HepG2 (cell line): ENCODE measurements at places on chromosomes 3 and 15. TPM values are rescaled to one million over a fixed set of nuclear protein-coding genes. Genes with fewer than 3 reads are reported as not detected.

- DNase-seq: no peak
Observed at GRCh38 chr15:31326875-31327668, 437 bp downstream of the KLF13 start.

The HMG20A gene
- 28.0 and 39.7 TPM in 2 replicates for total RNA-seq

GRCh38 chr15:73965758-73966113 is 26.4 kb downstream of the STOML1 start:
- DNase-seq: no peak

- DNase-seq: no peak
Observed at GRCh38 chr3:46542344-46542743, 23.8 kb downstream of the LRRC2 start.

GRCh38 chr3:4508048-4508981 is 15.2 kb downstream of the ITPR1 start:
- DNase-seq: no peak

DNA sequence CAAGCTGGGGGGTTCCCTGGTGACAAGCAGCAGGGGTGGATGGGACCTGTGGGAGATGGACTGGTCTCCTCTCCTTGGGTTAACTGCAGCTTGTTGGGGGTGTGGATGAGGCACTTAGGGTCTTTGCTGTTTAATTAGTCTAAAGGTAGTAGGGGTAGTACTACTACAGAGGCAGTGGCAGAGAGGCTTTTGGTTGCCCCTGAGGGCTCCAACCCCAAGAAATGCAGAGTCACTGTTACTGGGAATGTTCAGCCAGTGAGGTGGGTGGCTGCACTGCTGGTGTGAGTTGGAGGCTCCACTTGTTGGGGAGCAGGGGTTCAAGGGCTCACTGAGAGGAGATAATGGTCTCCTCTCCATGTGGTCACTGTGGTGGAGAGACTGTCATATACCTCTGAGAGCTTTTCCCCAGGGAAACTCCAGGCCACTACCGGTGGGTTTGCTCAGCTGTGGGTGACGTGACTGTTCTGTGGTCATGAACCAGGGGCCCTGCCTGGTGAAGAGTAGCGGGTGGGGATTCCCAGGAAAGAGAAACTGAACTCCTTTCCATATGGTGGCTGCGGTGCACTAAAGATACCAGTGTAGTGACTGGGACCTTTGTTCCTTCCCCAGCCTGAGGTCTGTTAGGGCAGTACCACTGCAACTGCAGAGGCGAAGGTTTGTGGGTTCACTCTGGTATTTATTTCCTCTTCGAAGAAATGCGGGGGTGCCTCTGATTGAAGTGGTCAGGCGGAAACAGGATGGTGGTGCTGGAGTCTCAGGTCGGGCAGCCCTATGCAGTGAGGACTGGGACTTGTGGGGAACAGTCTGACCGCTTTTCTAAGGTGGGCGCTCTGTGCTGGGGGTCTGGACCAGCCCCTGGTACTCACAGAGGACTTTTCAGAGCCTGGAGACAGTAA is 68.9 kb upstream of the TNFSF10 start:
- no peak for DNase-seq

The GUCA1C gene
- total RNA-seq: not detected in 2 replicates

DNA sequence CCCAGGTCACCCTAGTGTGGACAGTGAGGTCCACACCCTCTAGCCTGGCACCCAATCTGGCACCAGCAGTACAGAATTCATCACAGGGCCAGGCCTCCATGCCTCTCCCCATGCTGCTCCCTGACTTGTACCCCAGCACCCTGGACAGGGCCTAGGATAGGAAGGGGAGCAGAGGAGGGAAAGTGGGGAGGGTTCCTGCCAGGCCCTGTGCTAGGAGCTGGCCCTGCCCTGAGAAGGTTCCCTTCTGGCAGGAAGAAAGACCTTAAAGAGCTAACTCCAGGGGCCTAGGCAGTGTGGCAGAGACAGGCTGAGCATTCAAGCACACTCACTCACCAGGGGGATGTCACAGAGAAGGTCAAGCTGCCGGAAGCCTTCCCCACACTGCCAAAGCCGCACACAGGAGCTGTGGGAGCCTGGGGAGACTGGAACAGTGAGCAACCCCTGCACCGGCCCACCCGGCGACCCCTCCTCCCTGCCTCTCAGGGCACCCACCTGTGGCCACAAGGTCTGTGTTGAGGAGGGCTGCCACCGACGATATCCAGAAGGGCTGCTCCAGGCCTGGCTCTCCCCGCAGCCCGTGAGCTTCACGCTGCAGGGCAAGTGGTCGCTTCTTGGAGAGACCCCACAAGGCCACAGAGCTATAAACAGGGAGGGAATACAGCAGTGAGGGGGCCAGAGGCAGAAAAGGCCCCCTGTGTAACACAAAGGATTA is 7.4 kb downstream of the RRP9 start:
- no peak for DNase-seq

DNA sequence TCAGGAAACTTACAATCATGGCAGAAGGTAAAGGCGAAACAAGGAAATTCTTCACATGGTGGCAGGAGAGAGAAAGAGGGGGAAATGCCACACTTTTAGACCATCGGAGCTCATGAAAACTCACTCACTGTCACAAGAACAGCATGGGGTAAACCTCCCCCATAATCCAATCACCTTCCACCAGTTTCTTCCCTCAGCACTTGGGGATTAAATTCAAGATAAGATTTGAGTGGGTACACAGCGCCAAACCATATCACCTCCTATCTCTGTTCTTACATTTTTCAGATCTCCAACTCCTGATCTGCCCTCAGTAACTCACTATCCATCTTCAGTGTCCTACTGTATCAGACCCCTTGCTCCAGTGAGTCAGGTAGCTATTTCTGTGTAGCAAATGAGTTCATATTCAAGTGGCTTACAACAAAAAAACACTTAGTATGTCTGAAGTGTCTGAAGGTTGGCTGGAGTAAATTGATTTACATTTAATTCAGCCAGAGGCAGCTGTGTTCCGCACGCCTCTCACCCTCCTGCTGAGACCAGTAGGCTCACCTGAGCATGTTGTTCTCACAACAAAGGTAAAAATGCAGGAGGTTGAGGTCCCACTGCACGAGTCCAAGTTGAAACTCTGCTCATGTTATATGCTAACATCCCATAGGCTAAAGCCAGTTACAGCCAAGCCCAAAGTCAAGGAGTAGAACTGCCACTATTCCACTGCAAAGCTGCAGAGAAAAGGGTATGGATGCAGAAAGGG is 180.7 kb upstream of the LMCD1 start:
- no peak for DNase-seq

DNA sequence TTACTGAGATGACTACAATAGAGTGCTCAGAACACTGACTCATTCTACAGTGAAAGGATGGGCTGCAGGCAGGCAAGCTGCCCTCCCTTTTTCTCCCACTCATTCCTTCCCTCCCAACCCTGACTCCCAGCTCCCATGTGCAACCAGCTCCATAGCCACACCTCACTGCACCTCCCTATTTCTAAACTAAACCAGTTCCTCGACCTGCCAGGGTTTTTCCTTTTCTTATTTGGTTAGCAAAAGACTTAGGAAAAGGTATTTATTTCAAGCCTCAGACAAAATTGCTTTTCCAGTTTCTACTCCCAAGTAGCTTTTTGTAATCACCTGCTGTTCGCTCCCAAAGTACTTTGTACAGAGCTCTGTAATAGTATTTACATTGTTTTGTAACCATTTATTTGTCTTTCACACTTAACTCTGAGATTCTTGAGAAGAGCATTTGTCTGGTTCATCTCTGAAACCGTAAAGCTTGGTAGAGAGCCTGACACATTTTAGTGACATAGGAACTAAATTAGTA is 2.2 kb downstream of the AADAC start:
- DNase-seq: peak; percentile 79

- no peak for DNase-seq
Observed at GRCh38 chr3:59374091-59374817, 324.4 kb upstream of the CFAP20DC start.

DNA sequence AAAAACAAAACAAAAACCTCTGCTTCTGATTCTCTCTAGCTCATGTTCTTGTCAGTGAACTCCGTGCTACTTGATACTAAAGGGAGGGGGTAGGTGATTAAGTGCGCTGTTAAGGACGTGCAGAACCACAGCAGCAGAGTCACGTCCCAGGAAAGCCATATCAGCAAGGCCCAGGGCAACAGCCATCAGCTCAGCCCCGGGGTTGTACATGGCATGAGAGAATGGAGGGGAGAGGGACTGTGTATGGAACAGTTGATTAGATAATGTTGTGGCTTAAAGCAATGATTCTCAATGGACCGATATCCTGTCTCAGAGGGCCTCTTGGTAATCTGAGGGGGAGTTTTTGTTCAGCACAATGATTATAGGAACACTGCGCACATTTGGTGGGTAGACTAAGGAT is 27.6 kb downstream of the C2CD4A start:
- DNase-seq: no peak

DNA sequence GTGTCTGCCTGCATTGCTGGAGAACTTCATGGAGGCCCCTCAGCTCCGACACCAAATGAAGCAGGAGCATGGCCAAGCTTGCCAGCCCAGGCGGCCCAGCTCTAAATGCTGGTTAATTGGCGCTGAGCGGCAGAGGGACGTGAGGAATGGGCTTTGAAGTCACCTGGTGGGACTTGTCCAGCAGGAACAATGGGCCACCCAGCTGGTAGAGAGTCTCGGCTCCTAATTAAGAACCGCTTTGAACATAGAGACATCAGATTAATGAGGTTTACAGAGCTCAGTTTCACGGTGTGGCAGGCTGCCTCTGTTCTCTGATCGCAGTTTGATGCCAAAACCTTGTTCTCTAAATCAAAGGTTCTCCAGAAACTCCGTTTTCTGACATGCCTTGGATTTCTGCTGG is 77.5 kb upstream of the LINGO1 start:
- no peak for DNase-seq

- DNase-seq: no peak
Observed at GRCh38 chr15:80587816-80588456, 107.2 kb upstream of the ABHD17C start.

DNA sequence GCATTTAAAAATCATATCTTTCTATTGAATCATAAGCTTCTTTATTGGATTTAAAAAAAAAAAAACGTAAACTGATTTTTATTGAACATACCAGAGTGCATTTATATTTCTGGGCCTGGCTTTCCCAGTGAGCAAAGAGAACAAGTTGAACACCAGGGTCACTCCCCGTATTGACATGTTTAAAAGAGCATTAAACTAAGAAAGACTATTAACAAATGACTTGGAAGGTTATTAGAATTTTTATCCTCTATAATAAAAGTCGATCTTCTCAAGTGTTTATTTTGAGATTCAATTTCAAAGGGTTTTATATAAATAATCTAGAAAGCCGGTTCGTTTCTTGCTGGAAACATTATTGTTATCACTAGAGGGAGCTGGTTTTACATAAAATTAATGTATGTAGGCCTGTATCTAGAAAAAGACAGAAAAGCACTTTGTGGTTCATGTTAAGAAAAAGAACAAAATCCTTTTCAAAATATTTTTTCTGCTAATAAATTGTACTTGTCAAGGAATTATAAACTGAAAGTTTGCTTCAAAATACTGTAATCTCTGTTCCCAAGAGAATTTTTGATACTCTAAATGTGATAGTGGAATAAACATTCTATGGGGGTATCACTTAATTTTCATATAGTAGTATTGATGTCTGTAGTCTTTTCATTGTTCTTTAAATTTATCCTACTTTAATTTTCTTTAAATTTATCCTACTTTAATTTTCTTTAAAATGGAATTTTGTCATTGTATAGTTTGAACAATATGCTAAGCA is 321.8 kb upstream of the MME start:
- no peak for DNase-seq
